ENCODE measurements at places on chromosomes 4 and X.

GRCh38 chr4:18318682-18319388, 297.3 kb upstream of the LCORL start:
- DNase-seq: no peak

GRCh38 chr4:141922236-141922635, 285.9 kb downstream of the IL15 start:
- no peak for DNase-seq

- DNase-seq: no peak
These were observed 80.1 kb upstream of the STIM2 start for GRCh38 chr4:26780539-26780938.

DNA sequence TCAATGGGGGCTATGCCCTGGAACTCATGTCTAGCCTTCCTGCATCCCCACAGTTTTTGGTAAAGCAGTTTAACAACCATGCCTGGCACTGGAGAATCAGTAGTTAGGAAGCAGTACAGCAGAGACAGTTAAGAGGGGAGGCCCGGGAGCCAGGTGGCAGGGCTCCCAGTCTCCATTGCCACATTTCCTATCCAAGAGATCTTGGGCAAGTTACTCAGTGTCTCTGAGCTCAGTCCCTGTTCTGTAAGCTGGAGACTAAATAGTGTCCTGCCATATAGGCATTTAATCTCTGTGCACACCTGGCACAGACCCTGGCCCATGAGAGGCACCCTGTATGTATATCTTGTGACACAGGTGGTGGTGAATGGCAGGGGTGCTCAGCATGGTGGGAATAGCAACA, 156.1 kb upstream of the EOLA2 start:
- DNase-seq: no peak

DNA sequence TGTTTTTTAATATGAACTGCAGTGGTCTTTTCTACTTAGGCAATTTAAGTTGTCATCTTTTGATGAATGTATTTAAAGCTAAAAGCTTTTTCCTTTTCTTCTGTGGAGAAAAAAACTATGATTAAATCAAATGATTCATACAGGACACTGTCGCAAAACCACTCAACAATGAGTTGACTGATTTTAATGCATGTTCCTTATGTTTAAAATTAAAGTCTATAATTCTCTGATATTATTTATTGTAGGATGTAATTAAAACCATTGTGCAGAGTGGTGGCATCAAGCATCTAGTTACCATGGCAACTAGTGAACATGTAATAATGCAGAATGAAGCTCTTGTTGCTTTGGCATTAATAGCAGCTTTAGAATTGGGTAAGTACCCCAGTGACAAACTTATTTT, 172.5 kb downstream of the RAP1GDS1 start:
- DNase-seq: no peak

GRCh38 chr4:39559626-39560025, 32.4 kb upstream of the UGDH start:
- no peak for DNase-seq

DNA sequence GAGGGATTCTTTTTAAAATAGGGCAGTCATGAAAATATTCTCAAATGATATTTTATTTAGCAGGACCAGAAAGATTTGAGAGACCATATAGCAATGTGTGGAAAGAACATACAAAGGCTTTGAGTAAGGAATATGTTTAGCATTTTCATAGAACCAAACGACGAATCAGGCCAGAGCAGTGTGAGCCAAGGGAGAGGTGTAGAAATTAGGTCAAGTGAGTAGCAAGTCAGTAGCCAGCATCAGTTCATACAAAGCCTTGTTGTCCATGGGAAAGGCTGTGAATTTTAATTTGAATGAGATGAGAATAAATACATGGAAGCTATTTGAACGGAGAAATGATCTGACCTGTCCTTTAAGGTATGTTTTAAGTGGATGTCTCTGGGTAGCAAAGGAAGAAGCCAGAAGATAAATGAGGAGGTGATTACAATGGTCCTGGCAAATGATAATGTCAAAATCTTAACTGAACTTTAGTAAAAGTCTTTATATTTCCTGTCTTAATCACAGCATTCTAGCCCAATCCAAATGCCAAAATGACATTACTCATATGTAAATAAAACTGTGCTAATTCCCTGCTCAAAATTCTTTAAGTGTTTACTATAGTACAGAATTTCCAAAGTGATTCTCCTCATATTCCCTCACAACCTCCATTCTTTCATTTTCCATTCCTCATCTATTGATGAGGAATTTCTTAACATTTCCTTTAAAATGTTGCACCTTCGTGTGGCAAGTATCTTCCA, 155.7 kb upstream of the SLIT2 start:
- no peak for DNase-seq

Measured in glutamatergic neuron (in vitro differentiated cells).